ENCODE measurements at places on chromosomes 3 and 15.

DNA sequence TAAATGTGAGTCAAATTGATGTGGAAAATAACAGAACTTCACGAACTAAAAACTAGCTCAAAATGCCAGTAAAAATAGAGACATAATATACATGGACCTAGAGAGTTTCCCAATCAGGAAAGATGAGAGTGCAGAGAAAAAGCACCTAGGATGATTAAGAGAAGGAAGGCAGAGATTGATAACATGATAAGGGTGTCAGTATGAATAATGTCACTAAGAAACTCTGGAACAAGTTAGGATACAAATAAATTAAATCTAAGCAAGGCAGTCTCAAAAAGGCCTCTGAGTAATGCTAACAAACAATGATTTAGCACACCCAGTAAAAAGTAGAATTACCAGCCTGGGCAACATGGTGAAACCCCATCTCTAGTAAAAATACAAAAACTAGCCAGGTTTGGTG is 304.7 kb upstream of the DPPA4 start:
- DNase-seq, result no peak

- no peak for DNase-seq
Observed at GRCh38 chr15:64990168-64990470, 405 bp upstream of the SPG21 start.

GRCh38 chr3:125003369-125003853 is 52.4 kb downstream of the HEG1 start:
- DNase-seq, result no peak

DNA sequence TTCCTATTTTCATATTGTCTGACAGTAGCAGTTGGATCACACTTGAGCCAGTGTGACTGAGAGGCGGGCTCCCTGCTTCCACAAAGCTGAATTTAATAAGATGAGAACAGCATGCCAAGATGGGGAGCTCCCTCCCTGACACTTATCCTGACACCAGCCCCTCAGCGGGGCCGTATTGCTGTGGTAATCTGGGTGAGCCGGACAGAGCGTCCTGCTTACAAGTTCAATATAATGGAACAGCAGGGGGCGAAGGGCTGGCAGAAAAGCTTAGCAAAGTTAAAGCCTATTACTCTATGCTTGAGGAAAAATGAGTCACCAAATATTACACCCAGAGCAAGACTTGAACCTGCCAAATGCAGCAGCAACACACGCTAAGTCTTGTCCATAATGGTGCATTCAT is 163.8 kb upstream of the CMC1 start:
- DNase-seq, result no peak

GRCh38 chr3:120369037-120369467 is 19.9 kb upstream of the LRRC58 start:
- no peak for DNase-seq

DNA sequence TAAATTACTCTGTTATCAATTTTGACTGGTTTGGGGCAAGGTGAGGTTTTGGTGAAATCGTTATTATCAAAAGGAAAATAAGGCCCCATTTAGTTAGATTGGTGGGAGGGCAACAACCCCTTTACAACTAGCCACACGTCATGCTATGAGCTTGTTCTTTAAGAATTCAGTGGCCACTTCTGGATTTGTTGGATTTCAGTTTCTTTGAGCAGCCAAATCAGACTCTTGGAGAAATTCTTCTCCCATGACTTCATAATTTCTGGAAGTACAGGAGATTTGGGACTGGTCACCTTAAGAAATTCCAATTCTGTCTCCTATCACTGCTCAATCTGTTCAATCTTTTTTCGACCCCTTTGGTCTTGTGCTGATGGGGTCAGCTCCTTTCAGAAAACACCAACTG is 14.8 kb upstream of the WNT5A start:
- DNase-seq, result no peak

- DNase-seq, result no peak
Observed at GRCh38 chr15:101033801-101034200, 114.6 kb downstream of the LRRK1 start.

- no peak for DNase-seq
Observed at GRCh38 chr15:39275066-39275465, 305.8 kb upstream of the THBS1 start.

DNA sequence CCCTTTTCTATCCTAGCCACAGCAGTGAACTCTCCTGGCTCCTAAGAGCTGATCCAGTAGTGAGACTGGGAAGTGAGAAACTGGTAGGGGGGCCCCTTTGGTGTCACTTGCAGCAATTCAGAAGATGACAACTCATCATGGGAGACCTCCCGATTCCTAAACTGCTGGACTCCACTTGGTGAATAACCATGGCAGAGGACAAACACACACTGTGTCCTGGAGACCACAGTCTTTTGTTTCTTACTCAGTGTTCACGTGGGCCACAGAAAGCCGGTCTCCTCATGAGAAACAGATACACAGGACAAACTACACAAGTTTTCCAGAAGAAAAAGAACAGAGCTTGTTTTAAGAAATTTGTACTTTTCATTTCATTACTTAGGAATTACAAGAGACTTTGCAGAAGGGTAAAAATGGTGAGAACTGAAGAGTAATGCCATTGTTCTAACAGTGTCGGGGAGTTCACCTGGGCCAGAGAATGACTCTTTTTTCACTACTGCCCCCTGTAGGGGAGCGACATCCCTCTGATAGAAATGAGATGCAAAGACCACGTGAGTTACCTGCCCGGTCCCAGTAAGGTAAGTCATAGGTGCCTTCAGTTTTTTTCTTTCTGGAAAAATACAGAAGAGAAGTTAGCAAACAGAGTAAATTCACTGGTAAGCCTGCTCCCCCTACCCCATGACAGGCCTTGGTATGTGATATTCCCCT is 38.1 kb downstream of the ST3GAL6 start:
- DNase-seq, result no peak

- no peak for DNase-seq
Observed at GRCh38 chr3:72848703-72849081, 447 bp upstream of the SHQ1 start.

DNA sequence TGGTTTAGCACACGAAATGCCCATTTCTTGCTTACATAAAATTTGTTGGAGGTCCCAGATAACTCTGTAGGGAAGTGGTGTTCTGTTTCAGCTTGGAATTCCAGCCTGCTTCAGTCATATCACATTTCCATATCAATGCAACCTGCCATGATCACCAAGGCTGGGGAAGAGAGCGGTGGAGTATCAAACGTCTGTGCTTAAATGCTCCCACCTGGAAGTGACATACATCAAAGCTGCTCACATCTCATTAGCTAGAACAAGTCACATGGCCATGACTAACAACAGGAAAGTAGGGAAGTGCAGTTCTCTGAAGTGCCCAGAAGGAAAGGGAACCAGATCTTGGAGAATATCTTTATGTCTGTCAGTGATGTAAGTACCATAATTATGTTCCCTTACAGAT is 130.2 kb upstream of the CFAP20DC start:
- no peak for DNase-seq

Data from NCI-H187 (cell line).